ENCODE measurements at places on chromosomes 13 and 19. TPM values are rescaled to one million over a fixed set of nuclear protein-coding genes. Genes with fewer than 3 reads are reported as not detected.

GRCh38 chr19:28542394-28543243 lies 670.3 kb downstream of the UQCRFS1 start:
- no peak for DNase-seq

DNA sequence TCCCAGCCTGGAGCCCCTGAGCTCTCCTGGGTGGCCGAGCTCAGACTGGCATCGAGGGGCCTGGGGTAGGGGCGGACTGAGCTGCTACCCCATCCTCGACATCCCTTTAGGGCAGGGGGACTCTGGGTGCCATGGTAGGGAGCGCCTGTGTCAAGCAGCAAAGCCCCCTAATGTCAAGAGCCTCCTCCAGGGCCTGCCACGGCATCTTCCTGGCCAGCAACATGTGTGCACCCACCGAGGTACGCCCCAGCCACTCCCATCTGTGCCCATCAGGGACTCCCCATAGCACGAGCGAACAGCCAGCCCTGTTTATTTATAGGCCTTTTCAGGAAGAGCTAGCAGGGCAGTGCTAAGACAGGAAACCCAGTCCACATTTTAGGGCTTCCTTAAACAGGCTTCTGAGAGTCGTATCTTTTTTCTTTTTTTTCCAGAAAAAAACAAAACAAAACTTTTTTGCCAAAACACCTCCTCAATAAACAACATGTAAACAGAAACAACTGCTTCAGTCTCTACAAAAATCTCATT lies 14.3 kb downstream of the LRP3 start:
- no peak for DNase-seq

DNA sequence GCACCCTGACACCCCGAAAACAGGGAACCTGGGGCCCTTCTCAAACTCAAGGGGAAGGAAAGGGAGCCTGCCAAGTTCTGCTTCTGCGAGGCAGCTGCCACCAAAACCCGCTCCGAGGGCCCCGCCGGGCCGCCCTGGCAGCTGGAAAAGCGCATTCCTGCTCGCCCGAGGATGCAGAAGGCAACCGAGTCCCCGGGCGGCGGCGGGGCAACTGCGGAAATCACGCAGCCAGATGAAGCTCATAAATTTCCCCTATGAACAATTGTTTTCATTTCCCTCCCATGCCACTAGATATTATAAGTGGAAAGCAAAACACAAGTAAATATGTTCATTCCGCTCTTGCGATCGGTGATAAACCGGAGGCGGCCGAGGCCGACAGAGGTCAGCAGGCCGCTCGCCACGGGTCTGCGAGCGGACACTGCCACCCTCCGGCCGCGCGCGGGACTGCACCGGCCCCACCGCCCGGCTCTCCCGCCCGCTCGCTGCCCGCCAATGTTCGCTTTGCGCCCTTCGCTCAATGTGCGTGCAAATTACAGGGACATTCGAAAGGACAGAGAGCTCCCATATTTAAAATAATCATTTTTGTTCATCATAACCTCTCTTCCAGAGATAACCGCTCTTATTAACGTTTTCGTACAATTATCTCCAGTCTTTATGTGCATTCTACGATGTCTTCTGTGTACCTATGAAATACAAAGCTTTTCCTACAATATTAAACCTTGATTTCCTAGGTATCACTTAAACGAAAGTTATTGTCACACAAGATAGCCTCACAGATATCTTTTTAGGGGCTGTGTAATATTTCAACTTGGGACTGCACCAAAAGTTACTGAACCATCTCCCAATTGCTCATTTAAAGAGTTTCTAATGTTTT lies 120.8 kb upstream of the ZNF507 start:
- peak; percentile 80 for DNase-seq

- no peak for DNase-seq
Measured at GRCh38 chr19:38073841-38074685, 150.0 kb downstream of the DPF1 start.

DNA sequence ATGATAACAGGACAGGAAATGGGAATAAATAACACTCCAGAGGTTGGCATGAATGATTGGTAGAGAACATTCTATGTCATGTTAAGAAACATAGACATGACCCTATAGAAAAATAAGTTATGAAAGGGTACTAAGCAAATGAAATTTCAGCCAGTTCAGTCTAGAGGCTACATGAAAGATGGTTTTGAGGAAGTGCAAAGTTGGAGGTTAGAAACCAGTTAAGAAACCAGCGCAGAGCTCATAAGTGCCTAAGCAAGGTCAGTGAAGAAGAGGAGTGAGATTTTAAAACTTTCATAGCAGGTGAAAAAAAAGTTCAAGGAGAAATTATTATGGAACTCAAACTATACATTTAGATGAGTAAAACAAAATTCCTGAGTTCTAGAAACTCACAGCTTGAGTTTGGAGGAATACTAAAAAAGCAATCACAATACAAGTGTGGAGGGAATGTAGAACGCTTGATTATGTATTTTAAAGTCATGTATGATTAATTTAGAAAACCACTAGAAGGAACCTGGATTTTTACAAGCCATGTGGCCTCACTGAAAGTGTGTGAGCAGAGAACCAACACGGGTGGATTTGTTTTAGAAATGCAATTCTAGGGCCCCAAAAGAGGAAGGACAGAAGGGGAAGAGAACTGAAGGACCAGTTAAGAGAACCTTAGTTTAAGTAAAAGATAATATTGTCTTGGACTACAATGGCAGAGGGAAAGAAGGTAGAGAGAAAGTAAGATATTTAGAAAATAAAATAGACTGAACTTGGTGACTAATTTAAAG lies 162.4 kb downstream of the PCDH20 start:
- DNase-seq: no peak

GRCh38 chr13:74274916-74275315 lies 140.7 kb upstream of the KLF12 start:
- DNase-seq: no peak

GRCh38 chr13:113148407-113148806 lies 10.0 kb upstream of the PROZ start:
- DNase-seq: no peak

DNA sequence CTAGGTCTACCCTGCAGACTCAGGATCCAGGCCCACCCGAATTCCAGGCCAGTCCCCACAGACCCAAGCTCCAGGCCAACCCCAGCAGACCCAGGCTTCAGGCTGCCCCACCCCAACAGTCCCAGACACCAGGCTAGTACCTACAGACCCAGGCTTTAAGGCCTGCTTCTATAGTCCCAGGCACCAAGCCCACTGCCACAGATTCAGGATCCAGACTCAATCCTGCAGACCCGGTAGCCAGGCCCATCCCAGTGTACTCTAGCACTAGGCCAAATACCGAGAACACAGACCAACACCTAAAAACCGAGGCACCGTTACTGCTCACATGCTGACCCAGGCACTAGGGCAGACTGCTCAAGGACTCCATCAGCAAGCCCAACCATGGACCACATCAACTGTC lies 862.3 kb downstream of the UQCRFS1 start:
- no peak for DNase-seq

DNA sequence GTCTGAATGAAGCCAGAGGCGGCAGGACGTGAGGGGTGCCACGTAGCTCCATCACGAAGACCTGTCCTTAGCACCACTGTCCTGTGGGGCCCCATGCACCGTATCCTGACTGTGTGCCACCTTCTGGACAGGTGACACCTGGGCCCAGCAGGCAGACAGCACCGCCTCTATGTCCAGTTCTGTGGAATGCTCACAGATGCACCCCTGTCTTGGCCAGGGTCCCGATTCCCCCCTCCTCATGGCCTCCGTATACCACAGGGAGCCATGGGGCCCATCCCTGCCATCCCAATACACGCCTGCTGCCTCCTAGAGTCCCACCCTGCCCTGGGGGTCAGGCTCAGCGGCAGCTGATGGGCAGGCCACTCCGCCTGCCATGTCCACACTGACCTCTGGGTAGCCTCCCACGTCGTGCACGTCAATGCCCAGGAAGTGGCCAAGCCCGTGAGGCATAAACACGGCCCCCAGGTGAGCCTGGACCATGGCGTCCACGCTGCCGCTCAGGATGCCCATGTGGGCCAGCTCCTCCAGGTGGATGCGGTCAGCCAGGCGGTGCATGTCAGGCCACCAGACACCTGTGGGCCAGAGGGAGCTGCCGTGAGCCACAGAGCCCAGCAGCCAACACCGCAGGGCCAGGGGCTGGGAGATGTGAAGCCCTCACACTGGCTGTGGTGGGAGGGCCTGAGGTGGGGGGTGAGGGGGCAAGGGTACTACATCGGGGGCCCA lies 17.6 kb downstream of the CEBPG start:
- no peak for DNase-seq

- no peak for DNase-seq
Measured at GRCh38 chr13:110242615-110243014, 64.3 kb downstream of the COL4A1 start.

DNA sequence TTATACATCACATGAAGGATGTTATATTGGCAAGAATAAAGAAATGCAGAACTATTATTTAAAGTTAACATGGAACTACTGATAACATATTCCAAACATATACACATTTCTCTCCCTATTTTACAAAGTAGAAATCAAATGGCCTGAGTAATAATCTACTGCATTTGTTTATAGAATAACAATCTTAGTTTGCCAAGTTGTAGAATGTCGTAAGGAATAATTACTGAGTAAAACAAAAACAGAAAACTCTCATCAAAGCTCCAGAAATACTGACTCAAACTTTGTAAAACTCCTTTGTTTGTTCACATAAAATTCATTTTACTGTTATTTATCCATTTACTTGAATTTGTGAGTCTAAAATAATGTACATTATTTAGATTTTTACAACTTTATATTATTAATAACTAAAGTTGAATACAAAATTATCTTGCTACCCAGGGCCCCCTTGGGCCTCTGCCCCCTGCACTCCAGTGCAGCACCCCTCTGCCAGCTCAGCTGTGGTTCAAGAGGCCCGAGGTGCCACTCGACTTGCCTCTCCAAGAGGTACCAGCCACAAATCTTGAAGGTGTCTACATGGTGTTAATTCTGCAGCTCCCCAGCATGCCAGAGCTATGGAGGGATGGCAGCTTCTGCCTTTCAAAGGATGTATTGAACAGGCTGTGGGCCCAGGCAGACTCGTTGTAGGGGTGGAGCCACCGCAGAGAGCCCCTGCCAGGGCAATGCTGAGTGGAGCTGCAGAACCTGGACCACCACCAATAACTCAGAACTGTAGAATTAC lies 2819.7 kb downstream of the PCDH9 start:
- no peak for DNase-seq

Gene TEKTIP1
- polyA plus RNA-seq: not detected

Gene ZNF229
- polyA plus RNA-seq: 2.4 TPM

Gene ADGRE2
- 0.07 TPM for polyA plus RNA-seq

Gene FXYD3
- not detected for polyA plus RNA-seq

Gene ZNF121
- polyA plus RNA-seq: 3.3 TPM

Gene DACH1
- 0.66 TPM for polyA plus RNA-seq

Gene SLC25A42
- polyA plus RNA-seq: 19.6 TPM

All from naive thymus-derived CD4-positive, alpha-beta T cell (primary cell).